Activated naive CD4-positive, alpha-beta T cell (primary cell): ENCODE measurements at places on chromosomes 12 and 14.

- no peak for DNase-seq
These were observed 202.4 kb downstream of the ITPR2 start for GRCh38 chr12:26630546-26631027.

DNA sequence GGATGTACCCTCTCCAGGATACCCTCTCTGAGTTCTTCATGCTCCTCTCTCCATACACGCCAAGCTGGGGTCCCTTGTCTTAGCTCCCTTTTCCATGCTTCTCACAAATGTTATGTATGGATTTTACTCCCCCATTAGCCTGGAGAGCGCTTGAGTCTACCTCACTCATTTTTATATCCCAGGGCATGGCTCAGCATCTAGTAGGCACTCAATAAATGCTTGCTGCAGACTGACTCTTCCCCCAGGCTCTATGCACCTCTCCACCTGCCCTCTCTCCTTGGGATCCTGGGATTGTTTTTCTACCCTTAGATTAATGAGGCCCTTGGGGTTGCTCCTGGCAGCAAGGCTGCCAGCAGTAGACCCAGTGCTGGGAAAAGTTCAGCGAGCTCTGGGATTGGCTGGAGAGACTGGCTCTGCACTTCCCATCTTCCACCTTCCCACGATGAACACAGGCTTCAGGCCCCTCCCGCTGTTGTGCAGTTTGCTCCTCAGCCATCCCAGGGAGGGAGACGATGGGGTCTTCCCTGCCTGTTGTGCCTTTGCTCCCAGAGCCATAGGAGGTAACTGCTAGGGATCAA, 2.2 kb downstream of the NRIP2 start:
- DNase-seq: no peak

DNA sequence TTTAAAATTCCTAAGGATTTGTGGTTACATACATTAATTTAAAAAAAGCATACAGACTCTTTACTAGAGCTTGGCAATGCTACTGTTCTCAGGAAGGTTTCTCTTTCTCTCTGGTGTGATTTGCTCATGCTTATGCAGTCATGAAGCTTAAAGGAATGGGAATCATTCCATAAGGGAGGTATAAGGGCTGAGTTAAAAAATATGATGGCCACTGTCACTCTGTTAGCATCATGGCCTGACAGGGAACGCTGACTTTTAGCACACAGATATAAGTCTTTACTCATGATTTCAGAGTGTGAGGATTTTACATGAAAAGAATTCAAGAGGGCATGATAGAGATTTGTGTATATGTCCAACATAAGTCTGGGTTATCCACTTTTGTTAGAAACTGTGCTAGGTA, 3.8 kb downstream of the MYF5 start:
- no peak for DNase-seq

GRCh38 chr12:75764091-75764841, 252.9 kb upstream of the KRR1 start:
- no peak for DNase-seq

GRCh38 chr14:103533999-103534575, 5.1 kb downstream of the TRMT61A start:
- no peak for DNase-seq

GRCh38 chr12:34388636-34389377, 366.5 kb downstream of the ALG10 start:
- DNase-seq: no peak

- DNase-seq: no peak
These were observed 34.5 kb downstream of the PRKCH start for GRCh38 chr14:61355892-61356325.

- no peak for DNase-seq
These were observed 70.2 kb downstream of the SLC25A47 start for GRCh38 chr14:100393362-100393761.

- no peak for DNase-seq
These were observed 863.5 kb upstream of the MGAT4C start for GRCh38 chr12:87119713-87120112.

GRCh38 chr12:1791104-1791841, 29.1 kb upstream of the LRTM2 start:
- peak; percentile 56 for DNase-seq

- no peak for DNase-seq
These were observed 60.1 kb upstream of the CCND2 start for GRCh38 chr12:4213471-4213870.

DNA sequence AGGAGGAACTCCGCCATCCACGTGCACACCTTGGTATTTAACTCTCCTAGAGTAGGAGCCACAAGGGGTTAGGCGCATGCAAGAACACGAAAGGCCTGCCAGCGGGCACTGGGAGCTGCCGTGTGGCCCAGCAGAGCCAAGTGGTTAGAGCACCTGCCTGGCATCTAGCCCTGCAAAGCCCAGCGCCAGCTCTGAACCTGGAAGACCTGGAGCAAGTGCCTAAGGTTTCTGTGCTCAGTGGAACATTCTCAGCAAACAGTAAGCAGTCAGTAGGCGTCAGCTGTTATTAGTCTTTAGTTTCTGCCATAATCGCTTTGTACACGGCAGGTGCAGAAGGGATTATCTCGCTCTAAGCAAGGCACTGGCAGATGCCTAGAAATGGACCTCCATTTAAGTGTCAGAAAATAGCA, 55.4 kb downstream of the SETD3 start:
- no peak for DNase-seq

- no peak for DNase-seq
These were observed 77.3 kb downstream of the GLT1D1 start for GRCh38 chr12:128930606-128931005.

GRCh38 chr14:88044444-88044758, 39.5 kb downstream of the GPR65 start:
- no peak for DNase-seq
